Ovary (tissue), 10 donors: ENCODE measurements at places on chromosomes 12 and 14. TPM values are rescaled to one million over a fixed set of nuclear protein-coding genes. Genes with fewer than 3 reads are reported as not detected.
A peak's percentile ranks its signal among the peaks of the same experiment; 100 is the strongest.

MEG3 gene
- total RNA-seq, result 1,950 TPM

CLEC2D gene
- total RNA-seq, result 16.1 TPM

CLSTN3 gene
- total RNA-seq, result 48.0 TPM

ACSS3 gene
- total RNA-seq, result 67.0 TPM

SLC4A8 gene
- total RNA-seq, result 13.6 TPM

PTPRR gene
- total RNA-seq, result 0.36 TPM

GRCh38 chr12:112380663-112381405, 1.4 kb downstream of the HECTD4 start:
- H3K27ac ChIP-seq, result no peak overlapping the region
- no peak for DNase-seq
- H3K27me3 ChIP-seq, result no peaks in the 10 kb centered on the region
- H3K4me3 ChIP-seq, result peak overlapping the region; percentile 64
- H3K36me3 ChIP-seq, result no peaks in the 10 kb centered on the region
- peaks cover 7% of the 10 kb centered on the region for H3K4me1 ChIP-seq

DNA sequence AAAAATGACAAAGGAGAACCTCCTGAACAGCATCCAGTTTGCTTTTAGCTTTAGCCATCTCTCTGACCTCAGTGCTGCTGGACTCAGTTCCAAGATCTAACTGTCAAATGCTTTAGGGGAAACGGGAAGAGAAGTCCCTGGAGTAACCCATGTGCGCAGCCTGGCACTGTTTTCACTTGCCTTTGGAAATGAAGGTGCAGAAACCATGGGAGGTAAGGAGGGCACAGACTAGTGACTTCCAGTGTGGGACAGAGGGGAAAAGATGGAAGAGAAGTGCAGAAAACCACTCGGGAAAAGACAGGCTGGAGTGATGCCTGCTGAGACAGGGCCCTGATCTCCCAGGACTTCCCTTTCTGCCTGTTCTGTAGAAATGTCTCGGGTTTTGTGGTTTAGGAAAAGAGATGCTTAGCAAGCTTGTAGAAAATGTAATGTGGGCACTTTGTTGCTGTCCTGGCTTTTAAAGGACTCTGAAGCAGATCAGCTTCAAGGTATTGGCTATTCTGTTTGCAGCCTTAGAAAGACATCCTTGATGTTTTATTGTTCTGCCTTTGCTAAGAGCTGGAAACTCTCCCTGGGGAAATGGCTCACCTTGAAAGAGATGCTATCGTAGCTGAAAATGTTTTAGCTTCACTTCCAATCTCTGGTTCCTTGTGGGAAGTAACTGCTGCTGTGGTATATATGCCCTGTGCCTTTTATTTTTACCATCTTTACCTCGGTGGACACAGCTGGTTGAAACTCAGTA, 124.6 kb upstream of the HIF1A start:
- DNase-seq, result no peak
- no peaks in the 10 kb centered on the region for H3K27me3 ChIP-seq
- peaks cover 8% of the 10 kb centered on the region for H3K4me1 ChIP-seq
- H3K4me3 ChIP-seq, result no peak overlapping the region
- no peaks in the 10 kb centered on the region for H3K36me3 ChIP-seq
- no peak overlapping the region for H3K27ac ChIP-seq

GRCh38 chr14:93943052-93943451, 15.9 kb downstream of the FAM181A start:
- H3K4me3 ChIP-seq, result no peak overlapping the region
- H3K27ac ChIP-seq, result no peak overlapping the region
- no peaks in the 10 kb centered on the region for H3K4me1 ChIP-seq
- H3K36me3 ChIP-seq, result no peaks in the 10 kb centered on the region
- no peak for DNase-seq

- no peak for DNase-seq
- H3K27ac ChIP-seq, result no peak overlapping the region
- no peaks in the 10 kb centered on the region for H3K4me1 ChIP-seq
Observed at GRCh38 chr12:92696216-92696615, 6.6 kb upstream of the PLEKHG7 start.

GRCh38 chr14:25833341-25834126, 764.3 kb downstream of the NOVA1 start:
- H3K27ac ChIP-seq, result no peak overlapping the region
- no peaks in the 10 kb centered on the region for H3K27me3 ChIP-seq
- no peak for DNase-seq
- H3K4me3 ChIP-seq, result no peak overlapping the region

DNA sequence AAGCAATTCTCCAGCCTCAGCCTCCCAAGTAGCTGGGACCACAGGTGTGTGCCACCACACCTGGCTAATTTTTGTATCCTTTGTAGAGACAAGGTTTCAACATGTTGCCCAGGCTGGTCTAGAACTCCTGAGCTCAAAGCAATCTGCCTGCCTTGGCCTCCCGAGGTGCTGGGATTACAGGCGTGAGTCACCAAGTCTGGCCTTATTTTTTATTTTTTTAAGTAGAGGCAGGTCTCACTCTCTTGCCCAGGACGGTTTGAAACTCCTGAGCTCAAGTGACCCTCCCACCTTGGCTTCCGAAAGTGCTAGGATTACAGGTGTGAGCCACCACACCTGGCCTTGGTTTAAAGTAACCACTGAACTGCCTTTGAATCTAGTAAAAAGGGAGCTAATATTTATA, 56.8 kb downstream of the SPPL3 start:
- no peak for DNase-seq
- peaks cover 28% of the 10 kb centered on the region for H3K4me1 ChIP-seq
- H3K36me3 ChIP-seq, result no peaks in the 10 kb centered on the region
- H3K27ac ChIP-seq, result no peak overlapping the region

DNA sequence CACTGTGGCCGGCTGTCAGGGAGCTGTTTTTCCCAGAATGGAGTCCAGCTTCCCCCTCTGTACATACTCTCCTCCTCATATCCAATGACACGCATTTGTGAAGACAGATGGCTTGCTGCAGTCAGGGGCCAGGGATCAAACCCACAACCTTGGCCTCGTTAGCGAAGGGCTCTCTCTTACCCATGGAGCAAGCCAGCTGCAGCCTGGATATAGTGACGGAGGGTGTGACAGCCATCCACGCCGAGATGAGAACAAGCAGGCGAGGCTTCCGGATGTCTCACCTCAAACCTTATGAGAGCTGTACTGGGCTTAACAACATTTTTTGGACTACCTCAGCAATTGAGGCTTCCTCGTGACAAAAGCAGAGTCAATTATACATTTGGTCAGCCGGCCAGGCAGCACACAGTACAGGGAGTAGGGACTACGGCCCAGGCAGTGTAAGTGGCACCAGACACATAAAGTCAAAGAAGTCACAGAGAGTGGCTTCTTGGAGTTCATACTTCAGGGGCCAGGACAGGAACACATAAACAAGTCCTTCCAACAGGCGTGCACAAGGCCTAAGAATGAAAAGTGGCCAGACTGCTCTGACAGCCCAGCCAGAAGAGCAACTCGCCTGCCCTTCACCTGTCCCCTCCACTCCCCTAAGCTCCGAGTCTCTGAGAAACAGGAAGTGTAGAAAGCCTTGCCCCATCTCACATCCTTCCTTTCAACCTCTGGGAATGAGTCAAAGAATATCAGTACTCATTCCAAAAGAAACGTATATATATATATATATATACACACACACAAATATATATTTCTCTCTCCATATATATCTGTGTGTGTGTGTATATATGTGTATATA, 115.1 kb downstream of the TTC7B start:
- no peak overlapping the region for H3K4me3 ChIP-seq
- no peak overlapping the region for H3K27ac ChIP-seq
- peaks cover 5% of the 10 kb centered on the region for H3K4me1 ChIP-seq
- no peaks in the 10 kb centered on the region for H3K27me3 ChIP-seq
- no peaks in the 10 kb centered on the region for H3K36me3 ChIP-seq

GRCh38 chr12:111448266-111448830, 42.6 kb downstream of the SH2B3 start:
- H3K36me3 ChIP-seq, result no peaks in the 10 kb centered on the region
- no peak overlapping the region for H3K27ac ChIP-seq
- H3K4me3 ChIP-seq, result no peak overlapping the region
- peaks cover 6% of the 10 kb centered on the region for H3K4me1 ChIP-seq

GRCh38 chr14:96231056-96231455, 25.0 kb upstream of the BDKRB1 start:
- H3K27me3 ChIP-seq, result no peaks in the 10 kb centered on the region
- no peak overlapping the region for H3K4me3 ChIP-seq
- H3K27ac ChIP-seq, result no peak overlapping the region
- no peak for DNase-seq
- H3K36me3 ChIP-seq, result no peaks in the 10 kb centered on the region
- H3K4me1 ChIP-seq, result no peaks in the 10 kb centered on the region

GRCh38 chr12:75960086-75960910, 71.3 kb downstream of the PHLDA1 start:
- H3K27ac ChIP-seq, result no peak overlapping the region
- no peaks in the 10 kb centered on the region for H3K4me1 ChIP-seq
- H3K4me3 ChIP-seq, result no peak overlapping the region
- H3K27me3 ChIP-seq, result no peaks in the 10 kb centered on the region
- no peaks in the 10 kb centered on the region for H3K36me3 ChIP-seq

DNA sequence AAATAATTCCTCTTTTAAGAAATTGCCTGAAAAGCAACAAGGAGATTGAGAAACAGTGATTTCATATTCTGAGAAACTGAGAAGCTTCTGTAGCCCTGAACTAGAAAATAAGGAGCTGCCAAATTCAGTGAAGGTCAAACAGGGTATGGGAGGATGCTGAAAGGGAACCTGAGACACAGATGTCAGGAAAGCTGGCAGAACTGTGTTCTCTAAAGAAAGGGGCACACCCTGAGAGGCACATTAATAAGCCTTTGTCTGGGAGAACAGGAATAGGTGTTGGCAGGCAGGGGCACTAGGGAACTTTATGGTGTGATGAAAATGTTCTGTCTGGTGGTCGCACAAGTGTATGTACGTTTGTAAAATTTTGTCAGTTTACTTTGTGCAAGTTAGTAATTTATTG, 29.6 kb downstream of the VRK1 start:
- H3K27me3 ChIP-seq, result no peaks in the 10 kb centered on the region
- no peak overlapping the region for H3K27ac ChIP-seq
- H3K4me3 ChIP-seq, result no peak overlapping the region
- no peak for DNase-seq

- no peak for DNase-seq
- no peaks in the 10 kb centered on the region for H3K4me1 ChIP-seq
- no peak overlapping the region for H3K27ac ChIP-seq
- H3K4me3 ChIP-seq, result no peak overlapping the region
Observed at GRCh38 chr12:112164011-112164660, 38.8 kb downstream of the TRAFD1 start.

GRCh38 chr14:34098045-34098984, 147.4 kb upstream of the EGLN3 start:
- H3K4me1 ChIP-seq, result no peaks in the 10 kb centered on the region
- no peak overlapping the region for H3K27ac ChIP-seq
- no peaks in the 10 kb centered on the region for H3K36me3 ChIP-seq
- no peak overlapping the region for H3K4me3 ChIP-seq
- H3K27me3 ChIP-seq, result no peaks in the 10 kb centered on the region
- peak; percentile 60 for DNase-seq

GRCh38 chr14:71311061-71311460, 403.8 kb downstream of the PCNX1 start:
- H3K4me1 ChIP-seq, result no peaks in the 10 kb centered on the region
- H3K27me3 ChIP-seq, result no peaks in the 10 kb centered on the region
- no peaks in the 10 kb centered on the region for H3K36me3 ChIP-seq
- H3K4me3 ChIP-seq, result no peak overlapping the region

- no peaks in the 10 kb centered on the region for H3K36me3 ChIP-seq
- no peaks in the 10 kb centered on the region for H3K27me3 ChIP-seq
Observed at GRCh38 chr14:72603639-72604038, 290.3 kb downstream of the DPF3 start.

- H3K4me1 ChIP-seq, result peaks cover 9% of the 10 kb centered on the region
- no peak overlapping the region for H3K4me3 ChIP-seq
- H3K36me3 ChIP-seq, result no peaks in the 10 kb centered on the region
- DNase-seq, result no peak
- H3K27ac ChIP-seq, result no peak overlapping the region
Observed at GRCh38 chr12:50257236-50258166, 25.8 kb downstream of the LIMA1 start.

DNA sequence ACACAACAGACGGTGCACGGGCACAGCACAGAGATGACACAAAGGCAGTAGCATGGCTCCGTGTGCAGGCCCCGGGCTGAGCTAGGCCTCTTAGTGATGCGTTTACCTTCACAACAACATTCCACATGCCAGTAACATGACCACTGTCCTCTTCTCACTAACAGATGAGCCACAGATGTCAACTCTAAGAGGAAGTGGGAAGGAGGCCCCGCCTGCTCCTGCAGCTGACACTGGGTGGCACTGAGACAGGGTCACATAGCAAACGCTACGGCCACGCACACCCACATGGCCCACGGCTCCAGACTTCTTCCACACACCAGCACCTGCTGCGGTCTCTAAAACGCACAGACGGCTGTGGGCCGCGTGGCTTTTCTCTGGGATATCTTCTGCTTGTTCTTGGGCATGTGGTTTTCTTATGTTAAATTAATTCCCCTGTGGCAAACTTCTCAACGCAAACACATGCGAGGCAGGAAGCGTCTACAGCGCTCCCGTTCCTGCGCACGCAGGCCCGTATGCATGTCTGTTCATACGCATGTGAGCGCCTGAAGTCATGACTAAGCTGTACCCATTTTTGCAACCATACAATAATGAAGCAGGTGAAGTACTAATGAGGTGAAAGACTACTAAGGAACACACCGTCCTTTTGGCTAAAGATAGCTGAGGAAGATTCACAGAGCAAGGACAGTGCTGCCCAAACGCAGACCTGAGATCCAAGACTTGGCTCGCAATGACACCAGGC, 26.8 kb downstream of the AMN start:
- no peaks in the 10 kb centered on the region for H3K36me3 ChIP-seq
- no peak overlapping the region for H3K27ac ChIP-seq
- H3K27me3 ChIP-seq, result no peaks in the 10 kb centered on the region
- no peaks in the 10 kb centered on the region for H3K4me1 ChIP-seq
- DNase-seq, result no peak

DNA sequence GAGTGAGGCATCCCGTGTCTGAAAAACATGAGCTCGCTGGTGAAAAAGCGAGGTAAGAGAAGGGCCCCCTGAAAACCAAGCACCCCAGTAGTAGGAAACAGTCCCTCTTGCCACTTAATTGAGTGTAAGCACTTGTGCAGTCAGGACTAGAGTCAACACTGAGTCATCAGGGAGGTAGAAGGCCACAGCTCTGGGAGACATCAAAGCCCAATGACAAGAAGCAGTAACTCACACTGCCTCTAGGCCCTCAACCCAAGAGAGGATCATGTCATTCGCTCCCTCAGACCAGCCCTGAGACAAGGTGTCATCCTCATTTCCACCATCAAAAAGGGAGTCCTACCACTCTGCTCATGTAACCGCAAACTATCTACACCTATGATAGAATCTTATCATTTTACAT, 17.8 kb downstream of the POMT2 start:
- DNase-seq, result no peak
- H3K4me3 ChIP-seq, result no peak overlapping the region
- H3K36me3 ChIP-seq, result no peaks in the 10 kb centered on the region
- no peaks in the 10 kb centered on the region for H3K27me3 ChIP-seq

DNA sequence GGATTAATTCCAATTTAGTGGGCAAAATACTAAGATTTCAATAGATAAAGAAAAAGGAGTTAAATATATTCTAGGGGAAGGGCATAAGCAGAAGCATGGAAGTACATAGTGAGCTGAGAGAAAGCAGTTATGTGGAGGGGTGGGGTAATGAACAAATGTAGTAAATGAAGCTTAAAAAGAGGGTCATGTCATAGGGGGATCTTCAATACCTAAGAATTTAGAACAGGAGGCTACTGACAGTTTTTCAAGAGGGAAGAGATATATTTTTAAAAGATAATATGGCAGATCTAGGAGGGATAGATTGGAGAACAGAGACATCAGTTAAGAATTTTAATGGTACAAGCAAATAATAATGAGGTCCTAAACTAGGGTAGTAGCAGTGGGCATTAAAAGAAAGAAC, 9.4 kb downstream of the SYCP3 start:
- no peaks in the 10 kb centered on the region for H3K36me3 ChIP-seq
- no peak overlapping the region for H3K4me3 ChIP-seq
- H3K27me3 ChIP-seq, result no peaks in the 10 kb centered on the region
- H3K4me1 ChIP-seq, result no peaks in the 10 kb centered on the region
- no peak overlapping the region for H3K27ac ChIP-seq
